ENCODE measurements at places on chromosomes 16 and 17.

DNA sequence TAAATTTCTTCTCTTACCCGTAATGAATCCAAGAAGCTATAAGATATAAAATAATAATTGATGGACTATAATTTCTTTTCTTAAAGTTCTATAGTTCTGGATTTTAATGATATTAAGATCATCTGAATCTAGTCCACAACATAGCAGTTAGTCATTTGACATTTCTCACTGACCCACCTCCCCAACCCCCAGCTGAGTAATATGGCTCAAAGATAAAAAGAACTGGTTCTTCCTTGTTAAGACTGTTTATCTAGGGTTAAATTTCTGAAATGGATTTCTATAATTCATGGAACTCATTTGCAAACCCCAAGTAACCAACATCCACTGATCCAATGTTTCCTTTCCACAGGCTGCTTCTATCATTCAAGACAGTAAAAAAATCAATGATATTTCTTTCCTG is 133.9 kb upstream of the SOX9 start:
- DNase-seq, result no peak

DNA sequence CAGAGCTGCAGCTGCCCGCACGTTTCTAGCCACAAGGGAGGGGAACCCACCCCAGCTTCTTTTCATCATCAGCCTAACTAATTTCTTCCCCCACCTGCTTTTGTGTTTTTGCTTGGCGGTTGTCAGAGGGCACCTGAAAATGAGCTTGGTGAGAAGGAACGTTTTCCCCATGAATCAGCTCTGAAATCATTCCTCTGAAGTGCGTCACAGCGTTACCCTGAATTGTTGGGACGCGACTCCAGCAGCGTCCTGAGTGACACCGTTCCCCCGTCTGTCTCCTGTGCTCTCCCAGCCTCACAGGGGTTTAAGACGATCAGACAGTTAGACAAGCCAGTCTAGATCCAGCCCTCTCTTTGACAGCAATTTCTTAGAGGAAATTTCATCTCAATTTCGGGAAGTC is 722.9 kb upstream of the EEF2KMT start:
- no peak for DNase-seq

- no peak for DNase-seq
These were observed 25.3 kb downstream of the CACNG3 start for GRCh38 chr16:24281466-24281865.

DNA sequence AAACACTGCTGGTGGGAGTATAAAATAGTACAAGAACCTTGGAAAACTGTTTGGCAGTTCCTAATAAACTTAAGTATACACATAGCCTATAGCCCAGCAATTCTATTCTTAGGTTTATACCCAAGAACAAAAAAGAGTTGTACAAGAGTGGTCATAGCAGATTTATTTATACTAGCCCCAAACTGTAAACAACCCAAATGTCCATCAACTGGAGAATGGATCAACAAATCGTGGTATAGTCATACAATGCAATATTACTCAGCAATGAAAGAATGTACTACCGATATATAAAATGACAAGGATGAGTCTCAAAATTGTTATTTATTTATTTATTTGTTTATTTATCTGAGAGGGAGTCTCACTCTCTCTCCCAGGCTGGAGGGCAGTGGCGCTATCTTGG is 23.1 kb downstream of the GNGT2 start:
- DNase-seq, result no peak

- no peak for DNase-seq
These were observed 4.1 kb downstream of the B3GNT9 start for GRCh38 chr16:67146523-67147357.

DNA sequence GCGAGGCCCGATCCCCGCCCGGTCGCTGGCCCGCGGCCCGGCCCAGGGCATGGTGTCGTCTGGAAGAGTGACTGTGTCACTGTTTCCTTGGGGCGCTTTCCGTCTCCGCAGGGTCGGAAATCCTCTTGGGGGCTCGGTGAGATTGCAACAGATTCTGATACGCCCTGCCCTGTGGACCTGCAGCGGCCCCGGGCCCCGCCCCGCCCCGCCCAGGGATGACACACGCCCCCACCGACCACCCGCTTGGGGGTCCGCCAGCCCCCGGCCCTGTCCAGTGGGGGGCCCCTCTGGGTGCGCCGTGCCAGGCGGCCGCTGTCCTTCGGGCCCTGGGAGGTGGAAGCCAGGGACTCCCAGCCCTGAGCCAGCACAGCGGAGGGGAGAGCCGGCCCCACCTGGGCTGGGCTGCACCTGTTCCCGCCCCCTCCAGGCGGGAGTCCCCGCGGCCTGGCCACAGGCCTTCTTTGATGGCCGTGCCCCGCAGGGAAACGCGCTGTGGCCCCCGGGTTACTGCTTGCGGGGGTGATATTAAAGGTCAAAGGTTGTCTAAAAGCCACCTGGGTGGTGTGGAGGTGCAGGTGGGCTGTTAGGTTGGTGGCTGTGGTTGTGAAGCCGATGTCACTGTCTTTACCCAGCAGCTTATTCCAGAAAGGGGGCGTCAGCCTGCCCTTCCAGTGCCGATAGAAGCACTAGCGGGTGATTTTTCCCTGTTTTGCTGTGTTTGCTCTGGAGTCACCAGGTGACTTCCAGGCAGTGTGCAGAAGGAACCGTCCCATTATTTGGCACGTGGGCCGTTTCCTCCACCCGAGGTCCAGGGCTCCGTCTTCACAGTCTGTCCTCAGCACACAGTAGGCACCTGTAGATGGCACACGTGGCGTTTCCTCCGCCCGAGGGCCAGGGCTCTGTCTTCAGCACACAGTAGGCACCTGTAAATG is 752 bp downstream of the TBC1D24 start:
- no peak for DNase-seq

DNA sequence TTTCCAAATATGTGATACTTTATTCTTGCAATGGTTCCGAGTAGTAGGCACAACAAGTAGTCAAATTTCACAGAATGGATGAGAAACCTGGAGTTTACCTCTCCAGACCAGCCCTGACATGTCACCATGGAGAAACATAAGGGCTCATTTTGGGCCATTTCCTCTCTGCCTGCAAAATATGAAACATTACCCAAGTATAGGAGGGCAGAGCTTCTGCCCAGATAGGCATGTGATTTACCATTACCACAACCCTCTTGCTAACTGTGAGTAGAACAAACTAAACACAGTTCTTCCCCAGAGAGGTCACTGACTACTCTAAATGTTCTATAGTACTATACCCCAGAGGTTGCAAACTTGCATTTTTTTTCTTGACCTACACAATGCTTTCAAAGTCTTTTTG is 15.7 kb upstream of the KPNB1 start:
- DNase-seq, result no peak

DNA sequence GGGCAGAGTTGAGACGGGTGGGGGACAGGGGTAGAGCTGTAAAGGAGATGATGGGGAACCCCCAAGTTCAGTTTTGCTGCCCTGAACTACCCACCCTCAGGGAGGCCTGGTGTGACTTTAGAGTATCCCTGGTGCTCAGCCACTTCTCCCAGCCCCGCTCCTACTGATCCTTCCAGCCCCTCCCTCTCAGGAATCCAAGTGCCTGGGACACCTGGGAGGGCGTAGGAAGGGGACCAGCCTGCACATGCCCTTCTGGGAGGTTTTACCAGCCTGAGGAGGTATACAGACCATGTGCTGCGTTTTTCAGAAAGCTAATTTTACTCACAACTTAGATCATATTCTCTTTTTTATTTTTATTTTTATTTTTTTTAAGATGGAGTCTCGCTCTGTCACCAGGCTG is 4.1 kb downstream of the ST6GALNAC2 start:
- no peak for DNase-seq

DNA sequence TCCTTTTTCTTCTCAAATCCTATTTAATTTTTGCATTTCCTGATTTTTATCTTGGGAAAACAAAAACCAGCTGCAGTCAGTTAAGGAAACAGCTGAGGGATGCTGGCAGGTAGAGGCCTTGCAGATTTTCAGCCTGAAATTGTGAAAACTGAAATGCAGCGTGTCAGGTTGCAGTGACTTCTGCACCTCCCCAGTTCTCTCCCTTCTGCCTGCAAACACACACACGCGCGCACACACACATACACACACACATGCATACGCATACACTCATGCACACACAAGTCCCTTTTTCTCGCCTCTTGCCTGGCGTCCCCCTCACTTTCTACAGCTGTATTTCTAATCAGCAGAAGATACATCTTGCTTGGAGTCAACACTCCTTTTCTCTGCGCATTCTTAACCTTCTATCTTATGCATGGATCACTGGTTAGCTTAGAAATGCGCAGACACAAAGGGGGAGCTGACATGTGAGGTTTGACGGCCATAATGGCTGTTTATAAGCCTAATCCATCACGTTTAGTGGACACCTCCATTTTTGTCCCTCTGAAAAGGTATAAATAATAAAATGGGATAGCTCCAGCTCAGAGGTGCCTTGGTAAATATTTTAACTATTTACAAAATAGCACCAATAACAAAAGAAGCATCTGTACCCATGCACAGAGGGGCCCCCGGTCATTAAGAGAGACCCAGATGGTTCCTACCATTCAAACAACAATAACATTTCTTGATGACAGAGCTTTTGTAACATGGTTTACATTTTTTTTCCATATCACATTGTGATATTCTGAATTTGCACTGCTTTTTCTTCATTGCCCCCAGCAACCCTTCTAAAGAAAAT is 392.1 kb upstream of the SALL1 start:
- no peak for DNase-seq
